ENCODE measurements at places on chromosomes 3 and 15.

DNA sequence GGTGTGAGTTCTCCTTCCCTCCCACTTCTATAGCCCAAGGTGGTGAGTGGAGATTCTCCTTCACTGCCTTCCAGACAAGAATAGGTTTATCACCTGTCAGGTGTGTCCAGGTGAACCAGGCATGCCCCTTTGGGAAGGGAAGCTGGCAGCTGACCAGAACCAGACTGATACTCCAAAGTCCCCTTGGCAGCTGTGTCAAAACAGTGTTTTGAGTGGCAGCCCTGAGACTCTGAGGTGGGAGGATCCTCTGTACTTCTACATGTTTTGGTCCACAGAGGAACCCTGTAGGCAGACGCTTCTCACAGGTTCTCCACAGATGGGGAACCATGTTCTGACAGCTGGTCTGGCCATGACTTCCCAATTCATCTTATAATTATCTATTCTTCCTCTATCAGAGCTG lies 30.1 kb downstream of the ISL2 start:
- DNase-seq = no peak

- DNase-seq = no peak
These were observed 5.5 kb downstream of the ADGRG7 start for GRCh38 chr3:100614941-100615340.

DNA sequence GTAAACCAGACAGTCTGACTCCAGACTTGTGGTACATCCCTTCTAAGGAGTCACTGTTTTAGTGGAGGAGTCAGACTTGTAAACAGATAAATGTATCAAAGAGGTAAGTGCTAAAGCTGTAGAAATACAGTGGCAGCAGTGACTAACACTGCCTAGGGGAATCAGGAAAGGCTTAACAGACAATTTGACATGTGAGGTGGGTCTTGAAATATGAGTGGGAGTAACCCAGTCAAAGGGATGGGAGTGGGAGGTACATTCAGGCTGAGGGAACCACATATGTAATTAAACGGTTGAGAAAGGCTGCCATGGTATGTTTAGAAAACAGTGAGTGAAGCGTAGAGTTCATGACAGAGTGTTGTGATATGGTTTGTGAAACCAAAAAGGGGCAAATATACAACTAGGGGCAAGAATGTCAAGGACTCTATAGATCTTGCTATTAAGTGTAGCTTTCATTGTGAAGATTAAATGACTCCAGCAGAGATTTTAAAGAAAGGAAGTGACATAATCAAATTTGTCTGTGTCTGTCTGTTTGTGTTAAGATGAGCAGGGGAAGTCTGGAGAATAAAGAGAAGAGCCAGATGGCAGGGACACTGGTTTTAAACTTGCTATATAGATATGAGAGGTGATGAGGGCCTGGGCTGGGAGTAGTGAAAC lies 11.2 kb upstream of the ALCAM start:
- DNase-seq = no peak

GRCh38 chr3:55675478-55675877 lies 188.4 kb upstream of the WNT5A start:
- DNase-seq = no peak

DNA sequence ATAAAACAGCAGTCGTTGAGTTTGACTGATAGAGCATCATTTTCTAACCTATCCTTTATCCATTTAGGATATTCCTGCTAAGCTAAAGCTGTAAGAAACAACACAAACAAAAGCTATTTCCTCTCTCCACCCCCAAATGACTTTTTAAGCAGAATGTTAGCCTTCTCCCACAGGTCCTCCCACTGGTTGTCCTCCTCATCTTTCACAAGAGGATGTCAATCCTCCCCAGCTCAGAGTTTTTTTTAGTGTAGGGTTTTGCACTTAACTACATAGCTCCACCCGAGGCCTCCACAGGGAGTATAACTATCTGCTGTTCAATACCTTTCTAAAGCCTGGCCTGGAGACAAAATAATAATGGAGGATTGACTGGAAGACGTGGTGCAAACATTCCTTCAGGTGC lies 7.8 kb downstream of the SETMAR start:
- DNase-seq = no peak

GRCh38 chr3:27533718-27534573 lies 49.8 kb upstream of the SLC4A7 start:
- DNase-seq = no peak

DNA sequence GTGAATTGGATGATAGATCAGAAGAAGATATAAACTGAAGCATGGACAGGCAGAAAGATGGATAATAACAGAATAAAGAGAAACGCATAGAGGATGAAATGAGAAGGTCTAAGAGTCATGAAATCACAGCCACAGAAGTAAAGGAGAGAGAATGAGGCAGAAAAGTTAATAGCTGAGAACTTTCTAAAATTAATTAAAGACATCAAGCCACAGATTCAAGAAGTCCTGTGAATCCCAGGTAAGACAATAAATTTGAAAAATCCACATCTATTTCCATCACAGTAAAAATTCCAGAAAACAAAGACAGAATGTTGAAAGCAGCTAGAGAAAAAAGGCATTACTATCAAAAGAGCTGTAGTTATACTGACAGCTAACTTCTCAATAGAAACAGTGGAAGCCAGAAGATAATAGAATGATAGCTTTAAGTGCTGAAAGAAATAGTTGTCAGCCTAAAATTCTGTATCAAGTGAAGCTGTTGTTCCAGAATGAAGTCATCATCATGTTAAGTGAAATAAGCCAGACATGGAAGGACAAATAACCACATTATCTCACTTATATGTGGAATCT lies 12.0 kb downstream of the ACVR2B start:
- no peak for DNase-seq

- DNase-seq = no peak
These were observed 378.0 kb downstream of the LSAMP start for GRCh38 chr3:116067326-116067725.

Measured in esophagus squamous epithelium (tissue), 5 donors.